Left lobe of liver (tissue), 2 donors: ENCODE measurements at places on chromosomes 6 and 20. TPM values are rescaled to one million over a fixed set of nuclear protein-coding genes. Genes with fewer than 3 reads are reported as not detected.

Gene ZNF311
- total RNA-seq, result 0.68 TPM

Gene DNAH8
- total RNA-seq, result 0.03 TPM

GRCh38 chr20:38392356-38392755, 42.8 kb downstream of the SNHG17 start:
- DNase-seq, result no peak

Gene PTK6
- 12.0 TPM for total RNA-seq

DNA sequence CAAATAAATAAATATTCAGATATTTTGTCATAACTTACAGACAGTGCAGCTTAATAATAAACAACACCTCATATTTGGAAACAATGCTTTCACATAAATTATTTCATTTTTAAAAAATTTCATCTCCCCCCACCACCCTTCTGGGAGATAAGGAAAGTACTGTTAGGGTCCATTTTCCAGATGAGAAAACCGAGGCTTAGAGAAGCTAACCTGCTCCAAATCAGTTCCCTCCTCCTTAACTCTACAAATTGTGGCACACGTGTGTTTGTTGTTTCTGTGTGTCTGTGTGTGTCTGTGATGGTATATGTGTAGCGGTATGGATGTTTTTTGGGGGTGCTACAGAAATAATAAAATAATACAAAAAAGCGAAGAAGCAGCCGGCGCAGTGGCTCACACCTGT, 54.2 kb upstream of the NAA20 start:
- DNase-seq, result no peak

Gene OTOR
- total RNA-seq, result not detected

DNA sequence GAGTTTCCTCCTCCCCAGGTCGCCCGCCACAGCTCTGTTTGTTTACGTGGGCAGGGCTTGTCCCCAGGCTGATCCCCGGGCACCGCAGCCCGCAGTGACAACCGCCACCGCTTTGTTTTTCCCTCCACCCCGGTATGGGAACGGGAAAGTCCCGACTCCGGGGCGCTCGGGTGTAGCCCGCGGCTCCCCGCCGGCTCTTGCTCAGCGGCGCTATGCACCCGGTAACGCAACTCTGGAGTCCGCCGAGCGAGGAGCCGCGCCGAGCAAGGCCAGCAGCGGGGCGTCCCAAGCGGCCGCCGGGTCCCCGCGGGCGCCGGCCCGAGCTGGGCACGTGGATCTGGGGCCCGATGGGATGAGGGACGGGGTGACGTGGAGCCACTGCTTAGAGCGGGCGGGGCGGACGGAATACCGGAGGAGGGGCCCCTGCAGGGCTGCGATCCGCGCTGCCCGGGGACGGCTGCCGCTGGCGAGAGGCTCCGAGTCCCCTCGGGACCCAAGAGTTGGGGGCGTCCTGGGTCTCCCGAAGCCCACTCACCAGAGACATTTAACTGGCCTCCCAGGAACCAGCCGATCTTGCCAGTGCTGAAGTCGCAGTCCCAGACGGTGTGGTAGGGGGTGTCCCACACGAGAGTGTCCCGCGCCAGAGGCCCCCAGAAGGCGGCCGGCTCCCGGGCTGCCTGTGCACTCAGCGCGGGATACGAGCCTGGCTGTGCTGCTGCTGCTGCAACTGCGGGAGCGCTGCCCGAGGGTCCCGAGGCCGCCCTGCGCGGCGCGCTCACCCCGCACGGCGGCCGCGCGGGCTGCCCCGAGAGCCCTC, 497 bp downstream of the ACSS1 start:
- DNase-seq, result peak; percentile 83

Gene LAMA5
- total RNA-seq, result 112 TPM

DNA sequence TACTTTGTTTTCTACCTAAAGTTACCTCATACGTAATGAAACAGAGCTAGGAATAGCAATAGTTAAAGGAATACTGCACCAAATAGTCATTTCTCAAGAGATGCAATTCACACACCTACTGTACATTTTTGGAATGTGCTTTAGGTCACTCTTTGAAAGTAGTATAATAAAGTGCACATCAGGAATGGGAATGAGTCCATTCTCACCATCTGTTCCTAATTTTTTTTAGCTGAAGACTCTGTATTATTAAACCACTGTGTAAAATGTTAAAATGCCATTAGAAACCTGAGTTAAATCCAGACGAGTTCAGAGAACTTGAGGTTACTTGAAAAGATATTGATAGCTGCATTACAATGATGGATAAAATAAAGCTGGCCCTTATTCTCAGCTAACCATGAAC, 51.9 kb upstream of the EPHA7 start:
- DNase-seq, result no peak

- DNase-seq, result no peak
These were observed 13.9 kb downstream of the MCM9 start for GRCh38 chr6:118921084-118921483.

GRCh38 chr20:42051921-42052320, 433.7 kb upstream of the CHD6 start:
- DNase-seq, result no peak

DNA sequence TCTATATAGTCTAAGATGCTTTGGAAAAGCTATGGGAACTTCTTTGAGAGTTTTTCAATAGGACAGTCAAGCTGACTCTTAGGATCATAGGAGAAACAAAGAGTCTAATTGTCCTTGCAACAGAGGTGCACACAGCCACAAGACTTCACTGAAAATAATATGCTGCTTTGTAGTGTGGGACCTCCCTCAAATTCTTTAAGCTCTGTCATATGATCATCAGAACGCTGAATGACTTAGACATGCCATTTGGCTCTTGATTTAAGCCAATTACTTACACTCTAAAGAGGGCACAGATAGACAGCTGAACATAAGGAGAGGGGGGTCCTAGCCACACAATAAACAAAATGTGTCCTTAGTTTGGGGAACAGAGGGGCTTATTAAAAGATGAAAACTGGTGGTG, 818.7 kb upstream of the GJE1 start:
- DNase-seq, result no peak

- DNase-seq, result peak; percentile 52
These were observed 14.4 kb downstream of the PFDN4 start for GRCh38 chr20:54221996-54222890.

- DNase-seq, result no peak
These were observed 123.8 kb upstream of the ID4 start for GRCh38 chr6:19713411-19713810.

- DNase-seq, result no peak
These were observed 17.6 kb downstream of the PLAGL2 start for GRCh38 chr20:32189691-32190615.

GRCh38 chr6:33276864-33277662, at the start of gene B3GALT4:
B3GALT4 (plus strand) TSS chr6:33277123; CDS start chr6:33277420, 297 bp downstream.
- peak; percentile 59 for DNase-seq

- no peak for DNase-seq
These were observed 425.1 kb upstream of the JAG1 start for GRCh38 chr20:11098888-11099287.

GRCh38 chr6:35310265-35310831, 12.7 kb downstream of the DEF6 start:
- no peak for DNase-seq

GRCh38 chr6:119978274-119978889, 628.8 kb upstream of the MAN1A1 start:
- DNase-seq, result no peak

Gene OR2J3
- not detected for total RNA-seq

GRCh38 chr20:41469868-41470267, 103.2 kb upstream of the EMILIN3 start:
- DNase-seq, result no peak

GRCh38 chr6:98841621-98842341, 7.4 kb downstream of the POU3F2 start:
- DNase-seq, result no peak

- no peak for DNase-seq
These were observed 85.7 kb upstream of the DOK5 start for GRCh38 chr20:54389596-54390280.
